ENCODE measurements at places on chromosomes 5 and 9.

- no peak for DNase-seq
Observed at GRCh38 chr5:28281351-28281750, 1243.0 kb upstream of the CDH9 start.

DNA sequence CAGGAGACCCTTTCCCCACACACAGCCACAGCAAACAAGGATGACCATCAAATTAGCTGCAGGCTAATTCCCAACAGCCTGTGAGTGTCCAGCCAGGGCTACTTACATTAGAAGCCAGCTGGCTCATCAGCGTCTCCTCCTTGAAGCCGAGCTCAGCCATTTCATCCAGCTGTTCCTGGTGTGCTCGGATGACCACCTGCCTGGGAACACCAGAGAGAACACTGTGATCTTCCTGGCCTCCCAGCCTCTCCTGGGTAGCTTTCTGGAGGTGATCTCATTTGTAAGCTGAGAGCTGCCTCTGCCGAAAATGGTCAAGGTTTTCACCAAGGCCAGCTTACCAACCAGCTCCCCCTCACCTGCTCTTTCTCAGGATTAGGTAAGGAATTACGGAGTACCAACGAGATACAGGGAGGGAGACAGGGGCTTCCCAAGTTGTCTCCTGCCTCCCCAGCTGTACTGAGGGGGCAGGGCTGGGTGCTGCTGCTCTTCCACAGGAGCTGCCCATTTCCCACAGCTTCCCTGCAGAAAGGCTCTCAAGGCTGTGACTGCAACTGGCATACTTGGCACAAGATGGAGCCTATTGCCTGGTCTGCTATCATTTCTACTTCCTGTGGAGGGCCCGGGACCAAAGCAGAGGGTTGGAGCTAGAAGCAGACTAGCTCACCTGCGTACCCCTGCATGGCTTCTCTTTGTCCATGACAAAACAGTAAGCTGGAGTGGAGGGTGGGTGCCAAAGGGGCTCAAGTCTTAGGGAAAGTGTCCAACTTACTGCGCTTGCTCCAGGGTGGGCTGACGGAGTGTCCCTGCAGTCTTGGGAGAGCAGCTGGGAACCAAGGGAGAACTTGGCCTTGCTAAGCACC is 73.9 kb downstream of the KIF24 start:
- no peak for DNase-seq

GRCh38 chr9:98182069-98182820 is 10.2 kb downstream of the CORO2A start:
- no peak for DNase-seq

- DNase-seq = no peak
Observed at GRCh38 chr9:131122158-131122557, 3.2 kb upstream of the NUP214 start.

DNA sequence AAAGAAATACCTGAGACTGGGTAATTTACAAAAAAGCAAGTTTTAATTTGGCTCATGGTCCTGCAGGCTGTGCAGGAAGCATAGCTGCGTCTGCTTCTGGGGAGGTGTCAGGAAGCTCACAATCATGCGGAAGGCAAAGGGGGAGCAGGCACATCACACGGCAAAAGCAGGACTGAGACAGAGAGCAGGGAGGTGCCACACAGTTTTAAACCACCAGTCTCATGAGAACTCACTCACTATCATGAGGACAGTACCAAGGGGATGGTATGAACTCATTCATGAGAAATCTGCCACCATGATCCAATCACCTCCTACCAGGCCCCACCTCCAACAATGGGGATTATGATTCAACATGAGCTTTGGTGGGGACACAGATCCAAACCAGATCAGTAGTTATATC is 96.2 kb downstream of the OSTF1 start:
- DNase-seq = no peak

- no peak for DNase-seq
Observed at GRCh38 chr5:173328844-173329490, 753 bp upstream of the STC2 start.

DNA sequence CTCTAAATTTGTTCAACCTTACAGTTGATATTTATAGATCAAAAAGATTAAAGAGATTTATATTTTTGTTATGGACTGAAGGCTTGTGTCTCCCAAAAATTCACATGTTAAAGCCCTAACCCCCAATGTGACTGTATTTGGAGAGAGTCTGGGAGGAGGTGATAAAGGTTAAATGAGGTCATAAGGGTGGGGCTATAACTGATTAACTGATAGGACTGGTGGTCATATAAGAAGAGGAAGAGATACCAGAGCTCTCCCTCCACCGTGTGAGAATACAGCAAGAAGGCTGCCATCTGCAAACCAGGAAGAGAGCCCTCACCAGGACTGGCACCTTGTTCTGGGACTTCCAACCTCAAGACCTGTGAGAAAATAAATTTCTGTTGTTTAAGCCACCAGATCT is 264.3 kb downstream of the ENC1 start:
- DNase-seq = no peak

- no peak for DNase-seq
Observed at GRCh38 chr9:110161940-110162339, 46.0 kb downstream of the C9orf152 start.

- DNase-seq = peak; percentile 40
Observed at GRCh38 chr9:3441197-3441816, 84.5 kb downstream of the RFX3 start.

- no peak for DNase-seq
Observed at GRCh38 chr5:60843386-60843935, 608 bp downstream of the ELOVL7 start.

DNA sequence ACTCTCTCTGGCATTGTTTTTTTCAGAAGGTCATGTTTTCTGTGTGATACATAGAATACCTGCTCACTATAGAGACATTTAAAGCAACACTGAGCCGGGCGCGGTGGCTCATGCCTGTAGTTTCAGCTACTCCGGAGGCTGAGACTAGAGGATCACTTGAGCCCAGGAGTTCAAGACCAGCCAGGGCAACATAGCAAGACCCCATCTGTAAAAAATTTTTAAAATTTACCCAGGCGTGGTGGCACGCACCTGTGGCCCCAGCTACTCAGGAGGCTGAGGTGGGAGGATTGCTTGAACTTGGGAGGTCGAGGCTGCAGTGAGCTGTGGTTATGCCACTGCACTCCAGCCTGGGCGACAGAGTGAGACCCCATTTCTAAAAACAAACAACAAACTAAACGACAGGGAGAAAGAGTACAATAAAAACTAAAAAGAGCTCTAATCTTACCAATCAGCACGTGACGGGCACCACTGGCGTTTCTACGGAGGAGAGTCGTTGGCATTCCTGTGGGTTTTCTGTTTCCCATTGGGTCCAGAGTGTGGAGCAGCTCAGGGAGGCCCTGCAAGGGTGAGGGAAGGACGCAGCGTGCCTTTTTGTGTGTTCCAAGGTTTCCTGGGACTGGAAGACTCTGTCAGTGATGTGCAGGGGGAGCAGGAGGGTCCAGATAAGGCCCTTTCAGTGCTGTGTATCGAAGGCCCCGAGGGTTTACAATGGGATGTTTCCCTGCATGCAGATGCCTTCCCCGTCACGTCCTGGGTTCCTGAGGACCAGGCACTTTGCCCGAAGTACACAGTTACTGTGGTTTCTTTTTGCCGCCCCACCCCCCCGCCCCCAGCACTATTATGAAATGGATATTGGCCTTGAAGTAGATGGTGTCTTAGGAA is 7.2 kb upstream of the RNU6ATAC start:
- no peak for DNase-seq

DNA sequence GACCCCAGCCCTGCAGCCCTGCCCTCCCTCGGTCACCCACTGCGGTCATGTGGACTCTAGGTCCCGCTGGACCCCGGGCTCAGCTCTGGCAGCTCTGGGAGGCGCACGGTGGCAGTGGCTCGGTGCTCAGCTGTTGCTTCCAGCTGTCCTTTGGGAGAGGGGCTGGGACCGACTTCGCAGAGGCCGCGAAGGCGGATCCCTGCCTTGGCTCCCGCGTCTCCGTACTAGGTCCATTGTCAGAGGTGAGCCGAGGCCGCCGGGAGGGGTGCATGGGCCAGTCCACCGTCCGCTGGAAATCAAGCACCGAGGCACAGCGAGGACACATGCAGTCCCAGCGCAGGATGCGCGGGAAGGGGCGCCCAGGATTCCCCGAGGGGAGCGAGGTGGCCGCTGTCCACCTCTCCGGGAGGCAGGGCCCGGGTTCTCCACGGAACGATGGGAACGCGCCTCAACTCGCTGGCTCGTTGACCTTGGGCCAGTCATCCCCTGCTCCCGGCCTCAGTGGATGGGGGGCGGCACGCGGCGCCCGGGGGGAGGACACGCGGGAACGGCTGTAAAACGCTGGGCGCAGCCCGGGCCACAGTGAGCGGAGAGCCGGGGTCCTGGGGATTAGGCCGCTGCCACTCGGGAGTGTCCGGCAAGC is 732 bp downstream of the GBGT1 start:
- no peak for DNase-seq

GRCh38 chr5:121319292-121319691 is 532.4 kb upstream of the FTMT start:
- no peak for DNase-seq

- DNase-seq = peak; percentile 83
Observed at GRCh38 chr9:104868687-104869404, 59.1 kb downstream of the ABCA1 start.

- peak; percentile 90 for DNase-seq
Observed at GRCh38 chr9:125950880-125951471, 203.8 kb downstream of the PBX3 start.

- DNase-seq = no peak
Observed at GRCh38 chr5:116509483-116510244, 65.0 kb downstream of the SEMA6A start.

DNA sequence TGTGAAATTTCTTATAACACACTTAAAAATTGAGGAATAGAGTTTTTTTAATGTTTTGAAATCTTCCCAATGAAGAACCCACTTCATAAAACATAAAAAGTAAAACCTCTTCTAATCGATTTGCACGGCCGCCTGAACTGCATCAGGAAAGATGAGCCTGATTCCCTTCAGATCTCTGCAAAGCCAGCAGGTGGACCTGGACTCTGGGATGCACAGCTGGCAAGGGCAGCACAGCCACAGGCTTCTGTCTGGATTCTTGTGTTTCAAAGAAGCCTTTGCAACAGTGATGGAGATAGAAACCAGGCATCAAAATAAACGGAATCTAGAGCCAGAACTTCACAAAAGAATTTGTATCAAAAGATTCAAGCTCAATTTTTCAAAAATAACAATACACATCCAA is 36.0 kb upstream of the SPATA31C2 start:
- DNase-seq = no peak

DNA sequence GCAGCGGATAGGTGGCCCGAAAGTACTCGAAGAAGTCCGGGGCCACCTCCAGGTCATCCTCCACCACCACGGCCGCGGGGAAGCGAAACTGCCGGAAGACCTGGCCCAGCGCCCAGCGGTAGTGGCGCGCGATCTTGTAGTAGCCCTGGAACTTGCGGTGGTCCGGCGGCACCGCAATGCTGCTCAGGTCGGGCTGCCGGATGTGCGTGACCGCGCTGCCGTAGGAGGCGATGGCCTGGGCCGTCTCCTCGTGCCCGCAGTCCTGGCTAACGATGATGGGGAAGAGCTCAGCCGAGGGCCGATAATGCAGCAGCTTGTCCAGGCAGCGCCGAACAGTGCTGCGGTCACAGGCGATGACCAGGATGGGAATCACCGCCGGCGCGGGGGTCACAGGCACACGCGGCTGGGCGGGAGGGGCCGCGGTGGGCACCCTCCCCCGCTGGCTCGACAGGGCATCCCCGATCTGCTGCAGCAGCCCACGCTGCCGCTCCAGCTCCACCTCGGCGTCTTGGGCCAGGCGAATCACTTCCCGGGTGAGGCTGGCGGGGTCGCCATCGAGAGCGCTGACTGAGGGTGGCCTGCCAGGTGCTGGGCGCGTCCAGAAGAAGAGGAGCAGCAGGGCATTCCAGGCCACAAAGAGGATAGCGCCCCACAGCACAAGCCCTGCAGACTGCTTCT is 10.2 kb downstream of the MGAT1 start:
- DNase-seq = no peak

- no peak for DNase-seq
Observed at GRCh38 chr5:19406576-19407365, 581.2 kb downstream of the CDH18 start.

- no peak for DNase-seq
Observed at GRCh38 chr5:969408-969839, 39.2 kb upstream of the NKD2 start.

GRCh38 chr9:134781591-134782302 is 98.9 kb upstream of the FCN2 start:
- DNase-seq = no peak

- DNase-seq = no peak
Observed at GRCh38 chr5:35316611-35317274, 86.5 kb upstream of the PRLR start.

DNA sequence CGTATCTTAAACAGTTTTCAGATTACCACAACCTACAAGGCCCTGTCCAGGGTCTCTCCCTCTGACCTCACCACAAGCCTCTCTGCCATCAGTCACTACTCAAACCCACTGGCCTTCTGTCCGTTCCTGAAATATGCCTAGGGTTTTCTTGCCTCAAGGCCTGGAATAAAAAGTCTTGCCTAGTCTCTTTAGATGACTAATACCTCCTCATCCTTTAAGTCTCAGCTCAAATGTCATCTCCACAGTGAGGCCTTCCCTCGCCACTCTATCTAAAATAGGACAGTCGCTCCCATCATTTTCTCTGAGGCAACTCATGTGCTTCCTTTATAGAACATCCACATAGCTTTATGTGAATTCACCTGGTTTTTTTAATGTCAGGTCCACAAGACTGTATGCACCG is 5.2 kb downstream of the DENND1A start:
- no peak for DNase-seq

- DNase-seq = no peak
Observed at GRCh38 chr5:14706615-14707021, 42.1 kb downstream of the OTULIN start.

- no peak for DNase-seq
Observed at GRCh38 chr5:122501089-122501435, 189.0 kb downstream of the SNCAIP start.

DNA sequence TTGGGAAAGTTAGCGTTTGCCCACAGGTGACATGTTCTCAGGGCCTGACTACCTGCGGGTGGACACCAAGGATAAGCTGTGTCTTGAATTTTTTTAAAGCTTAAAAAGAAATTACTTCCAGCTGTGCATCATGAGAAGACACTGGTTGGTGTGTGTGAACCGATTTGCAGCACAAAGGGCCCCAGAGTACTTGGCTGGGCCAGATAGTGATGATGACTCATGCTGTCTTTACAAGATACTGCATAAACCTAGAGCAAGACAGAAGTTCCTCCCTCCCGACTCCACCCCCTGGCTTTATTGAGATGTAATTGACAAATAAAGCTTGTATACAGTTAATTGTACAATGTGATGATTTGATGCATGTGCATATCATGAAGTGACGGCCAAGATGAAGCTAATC is 212.8 kb downstream of the NXNL2 start:
- DNase-seq = peak; percentile 77
